ENCODE measurements at places on chromosomes 2 and 18. TPM values are rescaled to one million over a fixed set of nuclear protein-coding genes. Genes with fewer than 3 reads are reported as not detected.

Gene XDH
- total RNA-seq = 0.19 TPM

Gene SDC1
- 241 TPM for total RNA-seq

Gene UXS1
- total RNA-seq = 31.5 TPM

Gene INHBB
- 0.16 TPM for total RNA-seq

GRCh38 chr2:109406301-109406700 lies 207.5 kb downstream of the SEPTIN10 start:
- DNase-seq = no peak

DNA sequence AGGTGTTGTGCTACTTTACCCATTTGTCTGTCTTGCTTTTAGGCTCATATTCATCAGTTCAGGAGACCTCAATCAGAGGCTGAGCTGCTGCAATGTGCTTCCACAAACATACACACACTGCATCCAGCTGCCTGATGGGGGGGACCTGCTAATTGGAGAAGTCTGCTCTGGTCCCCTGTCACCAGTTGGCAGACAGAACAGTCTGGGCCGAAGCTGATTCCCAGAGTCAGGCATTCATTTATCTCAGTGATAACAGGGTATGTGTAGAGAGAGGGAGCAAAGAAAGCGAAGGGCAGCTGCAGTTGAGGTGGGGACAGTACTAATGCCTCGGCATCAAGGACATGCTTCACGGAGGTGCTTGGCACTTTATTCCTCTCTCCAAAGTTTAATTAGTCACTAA lies 584.3 kb upstream of the PIK3C3 start:
- DNase-seq = no peak

- no peak for DNase-seq
These were observed 18.9 kb upstream of the KLHL23 start for GRCh38 chr2:169714699-169715098.

- no peak for DNase-seq
These were observed 254.5 kb downstream of the DSEL start for GRCh38 chr18:67261931-67262552.

GRCh38 chr18:63180971-63181376 lies 138.6 kb downstream of the BCL2 start:
- DNase-seq = no peak
